CD8-positive, alpha-beta T cell (primary cell): ENCODE measurements at places on chromosomes 11 and 22.

GRCh38 chr11:68973219-68973618, 7.6 kb downstream of the MRGPRD start:
- no peak for DNase-seq

DNA sequence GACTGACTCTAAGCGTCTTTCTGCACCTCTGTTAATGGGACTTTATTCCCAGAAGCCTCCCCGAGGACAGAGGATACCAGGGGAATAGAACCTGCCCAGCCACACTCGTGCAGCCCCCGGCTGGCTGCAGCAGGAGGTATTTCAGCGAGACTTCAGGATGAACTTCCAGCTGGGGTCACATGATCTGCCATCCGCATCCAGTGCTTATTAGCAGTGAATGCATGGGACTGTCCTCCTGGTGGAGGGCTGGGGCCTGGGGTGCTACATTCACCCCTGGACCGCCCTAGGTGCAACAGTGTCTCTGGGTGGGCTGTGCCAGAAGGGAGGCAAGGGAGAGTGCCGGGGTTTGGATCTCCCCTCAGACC, 1.6 kb downstream of the DUSP8 start:
- no peak for DNase-seq

- no peak for DNase-seq
These were observed 11.8 kb upstream of the MAPK11 start for GRCh38 chr22:50281957-50282356.

DNA sequence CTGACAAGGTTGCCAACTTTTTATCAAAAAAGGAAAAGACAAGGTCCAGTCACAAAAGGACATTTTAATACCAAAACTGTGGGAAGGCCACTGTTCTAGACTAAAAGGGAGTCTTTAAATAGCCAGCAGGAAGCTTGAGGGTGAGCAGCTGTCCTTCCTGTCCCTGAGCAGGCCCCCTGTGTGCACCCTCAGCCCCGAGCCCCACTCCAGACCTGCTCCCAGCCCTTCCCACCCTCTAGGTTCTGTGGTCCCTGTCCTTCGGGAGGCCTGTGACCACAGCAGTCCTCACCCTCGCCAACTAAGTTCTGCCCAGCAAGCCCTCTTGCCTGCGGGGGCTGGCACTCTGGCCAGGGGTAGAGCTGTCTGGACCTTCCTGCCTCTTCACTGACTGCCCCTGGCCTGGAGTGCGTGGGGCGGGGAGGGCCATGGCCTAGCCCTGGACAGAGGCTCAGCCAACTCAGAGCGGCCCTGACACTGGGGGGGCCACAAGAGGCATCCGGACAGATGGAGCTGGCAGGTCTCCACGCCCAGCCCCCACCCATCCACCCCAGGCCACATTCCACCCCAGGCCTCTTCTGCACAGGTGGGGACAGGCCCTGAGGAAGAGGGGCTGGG, 1.6 kb upstream of the PLXNB2 start:
- DNase-seq: no peak

DNA sequence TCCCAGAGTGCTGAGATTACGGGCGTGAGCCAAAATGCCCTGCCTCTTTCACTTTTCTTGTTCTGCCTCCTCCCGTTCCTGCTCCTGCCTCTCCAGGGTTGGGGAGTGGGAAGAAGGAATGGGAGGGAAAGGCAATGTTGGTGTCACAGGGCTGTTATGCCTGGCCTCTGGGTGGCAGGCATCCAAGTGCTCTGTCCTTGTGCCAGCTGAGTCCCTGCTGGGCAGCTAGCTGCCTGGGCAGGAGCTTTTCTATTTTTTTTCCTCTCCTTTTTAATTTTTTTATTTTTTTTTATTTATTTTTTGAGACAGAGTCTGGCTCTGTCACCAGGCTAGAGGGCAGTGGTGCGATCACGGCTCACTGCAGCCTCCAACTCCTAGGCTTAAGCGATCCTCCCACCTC, 4.1 kb upstream of the SAC3D1 start:
- DNase-seq: no peak

- DNase-seq: no peak
These were observed 526.6 kb downstream of the MN1 start for GRCh38 chr22:27274770-27275449.

DNA sequence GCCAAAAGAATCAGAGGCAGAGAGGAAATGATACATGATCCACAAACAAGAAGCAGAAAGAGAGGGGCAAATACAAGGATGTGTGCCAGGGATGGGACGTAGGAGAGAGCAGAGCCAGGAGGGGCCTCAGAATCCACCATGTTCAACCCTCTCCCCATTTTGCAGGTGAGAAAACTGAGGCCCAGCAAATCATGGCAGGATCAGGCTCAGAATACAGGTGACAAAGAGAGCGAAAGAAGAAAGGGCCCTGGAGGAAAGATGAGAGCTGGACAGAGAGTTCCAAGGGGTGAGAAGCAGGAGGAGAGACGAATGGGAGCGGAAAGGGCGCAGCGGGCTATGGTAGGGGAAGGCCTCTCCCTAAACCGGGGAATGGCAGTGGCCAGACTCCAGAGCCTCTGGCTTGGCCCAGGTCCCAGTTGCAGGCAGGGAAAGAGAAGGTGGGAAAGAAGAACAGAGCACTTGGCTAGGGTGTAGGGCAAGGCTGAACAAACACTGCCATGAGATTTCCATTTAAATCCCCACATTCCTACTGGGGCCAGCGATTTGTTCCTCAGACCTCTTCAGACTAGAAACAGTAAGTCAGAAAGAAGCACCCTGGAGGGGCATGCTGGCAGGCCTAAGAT, 44.4 kb upstream of the TSKU start:
- no peak for DNase-seq

DNA sequence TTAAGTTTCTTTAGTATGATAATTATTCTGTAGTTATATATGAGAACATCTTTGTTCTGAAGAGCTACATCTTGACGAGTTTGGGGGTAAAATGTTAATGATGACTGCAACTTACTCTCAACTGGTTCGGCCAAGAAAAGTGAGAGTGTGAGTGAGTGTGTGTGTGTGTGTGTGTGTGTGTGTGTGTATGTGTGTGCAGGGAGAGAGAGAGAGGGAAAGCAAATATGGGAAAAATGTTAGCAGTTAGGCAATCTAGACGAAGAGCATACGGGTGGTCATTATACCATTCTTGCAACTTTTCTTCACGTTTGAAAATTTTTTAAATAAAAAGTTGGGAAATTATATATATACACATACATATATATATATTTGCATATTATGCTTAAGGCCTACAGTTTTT, 18.3 kb upstream of the TMEM41B start:
- DNase-seq: no peak

- DNase-seq: peak; percentile 86
These were observed 7.3 kb downstream of the USP47 start for GRCh38 chr11:11848891-11849746.

DNA sequence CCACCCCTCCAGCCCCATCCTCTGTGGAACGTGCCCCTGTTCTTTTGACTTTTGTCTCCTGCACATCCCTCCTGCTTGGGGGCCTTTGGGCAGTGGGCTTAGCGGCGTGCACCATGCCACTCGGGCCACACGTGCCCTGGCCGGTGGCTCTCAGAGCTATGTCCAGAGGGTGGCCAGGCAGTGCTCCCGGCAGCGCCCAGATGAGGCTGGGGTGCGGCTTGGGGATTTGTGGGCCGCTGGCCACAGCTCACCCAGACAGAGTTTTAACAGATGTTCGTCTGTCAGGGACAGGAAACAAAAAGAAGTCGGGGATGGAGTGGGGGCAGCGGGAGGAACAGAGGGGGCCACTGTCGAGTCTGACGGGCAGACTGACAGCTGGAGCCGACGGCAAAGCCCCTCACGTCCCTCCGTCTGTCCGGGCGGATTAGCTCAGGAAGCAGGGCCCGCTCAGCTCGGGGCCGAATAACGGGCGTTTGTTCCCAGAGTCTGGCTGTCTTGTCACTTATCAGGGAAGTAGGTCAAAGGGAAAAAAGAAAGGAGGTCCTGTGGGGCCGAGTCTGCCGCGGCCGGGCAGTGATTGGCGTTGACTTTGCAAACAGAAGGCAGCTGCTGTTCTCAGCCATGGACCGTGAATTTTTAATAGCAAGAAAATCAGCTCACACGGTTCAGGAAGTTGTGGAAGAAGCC, 61.6 kb downstream of the LRP5 start:
- no peak for DNase-seq

GRCh38 chr11:1766719-1767398, 3.1 kb upstream of the CTSD start:
- no peak for DNase-seq
